D721Med (cell line): ENCODE measurements at places on chromosomes 6 and 20.
A peak's percentile ranks its signal among the peaks of the same experiment; 100 is the strongest.

DNA sequence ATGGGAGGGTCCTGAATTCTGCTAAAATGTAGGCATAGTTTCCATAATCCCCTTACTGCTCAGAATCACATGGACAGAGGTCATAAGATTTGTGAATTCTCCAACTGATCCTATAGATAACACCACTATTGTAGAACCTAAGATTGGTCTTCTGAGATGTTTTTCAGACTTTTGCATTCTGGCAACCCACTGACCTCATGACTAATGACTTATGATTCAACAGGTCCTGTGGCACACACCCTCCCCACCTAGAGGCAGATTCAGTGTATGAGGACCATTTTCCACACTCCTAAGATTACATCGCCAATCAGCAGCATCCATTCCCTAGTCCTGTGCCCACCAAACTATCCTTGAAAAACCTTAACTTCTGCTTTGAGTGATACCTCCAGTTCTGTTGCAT, 207.2 kb downstream of the BTBD9 start:
- no peak for DNase-seq

DNA sequence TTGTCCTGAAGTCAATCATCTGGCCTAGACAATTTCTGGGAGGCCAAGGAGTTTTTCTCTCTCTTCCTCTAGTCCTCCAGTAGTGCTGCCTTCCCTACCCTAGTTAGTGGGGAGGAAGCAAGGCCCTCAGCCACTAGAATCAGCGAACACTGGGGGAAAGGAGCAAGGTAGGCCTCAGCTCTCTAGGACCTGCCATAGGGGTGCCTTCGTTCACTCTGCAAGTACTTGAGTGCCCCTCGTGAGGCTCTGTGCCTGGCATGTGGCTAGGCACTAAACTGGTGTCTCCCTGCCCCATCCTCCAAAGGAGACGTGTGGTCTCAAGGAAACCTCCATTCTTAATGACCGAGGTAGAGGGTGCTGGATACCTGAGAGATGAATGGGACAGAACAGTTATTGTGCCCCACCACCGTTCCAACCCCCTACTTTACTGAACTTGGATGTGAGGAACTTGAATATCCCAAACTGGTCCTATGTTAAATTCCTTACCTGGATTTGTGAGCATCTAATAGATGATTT, 1.1 kb downstream of the DEF6 start:
- DNase-seq: no peak

GRCh38 chr20:56995635-56996075, 270.8 kb downstream of the BMP7 start:
- no peak for DNase-seq

DNA sequence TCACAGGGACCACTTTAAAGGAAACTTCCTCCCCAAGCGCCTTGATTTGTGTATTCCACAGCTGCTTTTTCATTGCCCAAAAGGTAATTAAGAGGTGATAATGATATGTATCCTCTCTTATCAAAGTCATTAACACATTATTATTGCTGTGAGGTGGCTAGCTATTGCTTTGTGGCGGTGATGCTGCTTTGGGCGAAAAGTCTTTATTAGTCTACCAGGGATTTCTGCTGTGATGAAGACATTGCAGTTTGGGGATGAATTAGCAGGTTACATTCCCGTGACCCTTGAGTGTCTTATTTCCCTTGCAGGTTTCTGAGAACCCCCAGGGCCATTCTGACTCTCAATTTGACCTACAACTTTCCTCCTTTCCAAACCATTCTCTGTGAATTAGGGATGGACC, 143.4 kb upstream of the SOX4 start:
- DNase-seq: no peak

DNA sequence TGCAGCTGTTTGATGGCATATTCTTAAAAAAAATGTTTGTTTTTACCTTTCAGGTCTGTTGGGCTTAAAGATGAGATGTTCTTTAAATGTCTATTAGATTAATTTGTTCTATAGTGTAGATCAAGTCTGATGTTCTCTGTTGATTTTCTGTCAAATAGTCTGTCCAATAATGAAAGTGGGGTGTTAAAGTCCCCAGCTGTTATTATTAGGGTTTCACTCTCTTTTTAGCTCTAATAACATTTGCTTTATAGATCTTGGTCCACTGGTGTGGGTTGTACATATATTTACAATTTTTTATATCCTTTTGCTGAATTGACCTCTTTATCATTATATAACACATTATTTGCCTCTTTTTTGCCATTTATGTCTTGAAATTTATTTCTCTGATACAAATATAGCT, 11.0 kb upstream of the ZNF337 start:
- no peak for DNase-seq

GRCh38 chr20:46031701-46032254, 2.8 kb downstream of the SLC12A5 start:
- DNase-seq: peak; percentile 80

DNA sequence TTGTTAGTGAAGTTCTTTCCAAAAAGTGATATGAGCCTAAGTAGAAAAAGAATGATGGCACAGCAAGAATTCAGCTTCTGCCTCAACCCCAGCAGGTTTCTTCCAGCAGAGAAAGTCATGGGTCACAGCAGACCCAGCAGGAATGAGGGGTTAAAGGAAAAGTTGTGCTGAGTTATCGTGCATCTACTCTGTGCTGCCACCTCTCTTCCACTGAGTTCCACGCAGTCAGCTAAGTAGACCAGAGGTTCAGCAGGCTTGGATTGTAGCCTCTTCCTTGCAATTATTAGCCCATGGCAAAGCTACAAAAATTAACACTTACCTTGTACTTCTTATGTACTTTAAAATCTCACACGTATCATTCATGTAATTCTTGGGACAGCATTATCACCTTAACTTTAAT, 510.8 kb downstream of the PTPRT start:
- no peak for DNase-seq

DNA sequence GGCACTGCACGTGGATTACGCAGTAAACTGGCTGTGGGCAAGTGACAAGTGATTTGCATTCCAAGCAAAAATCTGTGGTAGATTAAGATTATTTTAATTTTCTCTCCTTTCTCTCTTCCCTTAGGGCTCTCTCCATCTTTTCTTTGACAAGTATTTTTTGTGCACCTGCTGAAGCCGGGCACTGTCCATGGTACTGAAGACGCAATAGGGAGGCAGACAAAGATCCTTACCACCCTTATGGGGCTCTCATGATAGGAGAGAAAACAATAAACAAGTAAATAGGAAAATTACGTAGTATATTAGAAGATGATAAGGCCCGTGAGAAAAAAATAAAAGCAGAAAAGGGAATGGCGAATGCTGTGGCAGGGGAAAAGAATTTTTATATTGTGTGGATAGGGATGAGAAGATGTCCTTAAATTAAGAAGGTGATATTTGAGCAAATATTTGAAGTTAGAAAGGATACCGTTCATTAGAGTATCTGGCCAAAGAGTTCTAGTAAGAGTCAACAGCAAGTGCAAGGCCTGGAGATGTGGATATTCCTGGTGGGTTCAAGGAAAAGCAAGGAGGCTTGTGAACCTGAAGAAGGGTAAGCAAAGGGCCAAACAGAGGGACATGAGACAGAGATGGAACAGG, 146.0 kb downstream of the LAMP5 start:
- DNase-seq: no peak

DNA sequence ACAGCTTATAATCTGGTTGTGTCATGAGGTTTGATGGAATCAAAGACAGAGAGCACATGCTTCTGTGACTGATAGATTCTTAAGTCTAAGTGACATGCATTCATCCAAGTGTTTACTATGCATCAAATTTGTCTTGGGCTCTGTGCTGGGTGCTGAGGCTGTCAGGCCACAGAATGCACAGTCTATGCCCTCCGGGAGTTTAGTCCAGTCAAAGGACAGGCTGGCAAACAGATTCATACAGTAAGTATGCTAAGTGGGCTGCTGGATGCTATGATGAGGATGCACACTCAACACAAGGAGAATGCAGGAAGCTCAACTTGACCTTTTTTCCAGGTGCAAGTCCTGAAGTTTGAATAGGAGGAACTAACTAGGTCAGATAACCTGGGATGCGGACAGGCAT, 146.7 kb downstream of the UST start:
- DNase-seq: no peak

GRCh38 chr6:26126394-26127235, 39.4 kb downstream of the HFE start:
- DNase-seq: no peak

GRCh38 chr6:117306227-117306790, 41.0 kb downstream of the VGLL2 start:
- no peak for DNase-seq

DNA sequence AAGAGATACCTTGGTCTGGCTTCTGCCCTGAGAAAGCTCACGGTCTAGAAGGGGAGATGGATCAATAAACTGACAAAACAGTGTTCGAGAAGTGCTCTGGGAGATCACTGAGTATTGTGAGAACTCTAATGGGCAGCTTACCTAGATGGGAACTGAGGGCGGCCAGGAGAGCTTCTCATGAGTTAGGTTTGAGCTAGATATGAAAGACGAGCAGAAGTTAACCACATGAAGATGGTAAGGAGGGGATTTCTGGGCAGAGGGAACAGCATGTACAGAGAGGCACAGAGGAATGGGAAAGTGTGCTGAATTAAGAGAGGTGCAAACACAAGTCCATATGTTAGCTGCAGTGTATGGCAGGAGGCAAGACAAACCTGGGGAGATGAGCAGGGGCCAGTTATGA, 11.9 kb downstream of the ZFAND3 start:
- no peak for DNase-seq

DNA sequence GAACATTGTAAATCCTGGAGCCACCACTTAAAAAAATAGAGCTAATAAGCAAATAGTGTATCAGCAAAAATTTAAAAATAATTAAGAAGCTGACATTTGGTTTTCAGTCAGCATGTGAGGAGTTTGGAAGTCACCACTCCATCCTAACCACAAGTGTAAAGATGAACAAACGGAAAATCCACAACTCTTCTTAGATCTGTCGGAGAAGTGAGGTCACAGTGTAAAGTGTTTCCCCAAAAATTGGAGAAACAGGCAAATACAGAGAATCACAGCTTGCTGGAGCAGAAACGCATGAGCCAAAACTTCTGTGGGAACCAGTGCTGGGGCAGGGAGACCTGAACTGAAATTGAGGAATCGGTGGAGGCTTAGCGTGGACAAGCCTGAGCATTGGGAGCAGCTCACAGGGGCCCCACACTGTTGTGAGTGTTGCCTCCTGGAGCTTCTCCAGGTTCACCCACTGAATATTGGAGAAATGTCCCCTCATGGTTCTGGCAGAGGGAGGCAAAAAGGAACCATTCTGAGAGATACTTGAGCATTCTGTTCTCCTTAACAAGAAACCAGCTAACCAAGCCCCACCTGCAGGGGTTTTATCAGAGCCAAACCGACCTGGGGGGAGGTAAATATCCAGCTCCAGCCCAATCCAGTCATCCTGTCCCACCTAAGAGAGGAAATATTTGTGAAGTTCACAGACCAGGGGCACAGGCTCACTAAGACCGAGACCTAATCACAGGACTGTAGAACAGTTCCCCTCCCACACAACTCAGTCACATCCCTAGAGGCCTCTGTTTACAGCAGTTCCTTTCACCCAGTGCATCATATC, 192.0 kb downstream of the ERMARD start:
- DNase-seq: no peak

GRCh38 chr6:63014290-63014689, 197.0 kb upstream of the FKBP1C start:
- no peak for DNase-seq

- no peak for DNase-seq
These were observed 54.8 kb upstream of the BCLAF1 start for GRCh38 chr6:136344420-136344819.

DNA sequence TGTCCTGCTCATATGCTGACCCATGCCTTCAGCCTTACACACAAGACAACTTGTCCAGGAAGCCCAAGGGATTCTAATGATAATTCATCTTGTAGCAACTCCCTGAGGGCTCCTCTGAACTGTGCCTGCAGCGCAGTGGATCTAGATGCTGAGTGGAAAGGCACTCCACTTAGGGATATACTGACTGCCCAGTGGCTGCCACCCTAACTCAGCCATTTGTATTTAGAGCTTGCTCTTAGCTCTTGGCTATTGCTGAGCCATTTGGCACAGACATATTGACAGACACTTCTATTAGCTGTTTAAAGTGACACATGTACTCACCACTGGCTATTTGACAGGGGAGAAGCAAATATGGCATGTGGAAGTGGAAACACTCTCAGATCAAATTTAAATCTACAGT, 278.3 kb upstream of the SGK1 start:
- no peak for DNase-seq

DNA sequence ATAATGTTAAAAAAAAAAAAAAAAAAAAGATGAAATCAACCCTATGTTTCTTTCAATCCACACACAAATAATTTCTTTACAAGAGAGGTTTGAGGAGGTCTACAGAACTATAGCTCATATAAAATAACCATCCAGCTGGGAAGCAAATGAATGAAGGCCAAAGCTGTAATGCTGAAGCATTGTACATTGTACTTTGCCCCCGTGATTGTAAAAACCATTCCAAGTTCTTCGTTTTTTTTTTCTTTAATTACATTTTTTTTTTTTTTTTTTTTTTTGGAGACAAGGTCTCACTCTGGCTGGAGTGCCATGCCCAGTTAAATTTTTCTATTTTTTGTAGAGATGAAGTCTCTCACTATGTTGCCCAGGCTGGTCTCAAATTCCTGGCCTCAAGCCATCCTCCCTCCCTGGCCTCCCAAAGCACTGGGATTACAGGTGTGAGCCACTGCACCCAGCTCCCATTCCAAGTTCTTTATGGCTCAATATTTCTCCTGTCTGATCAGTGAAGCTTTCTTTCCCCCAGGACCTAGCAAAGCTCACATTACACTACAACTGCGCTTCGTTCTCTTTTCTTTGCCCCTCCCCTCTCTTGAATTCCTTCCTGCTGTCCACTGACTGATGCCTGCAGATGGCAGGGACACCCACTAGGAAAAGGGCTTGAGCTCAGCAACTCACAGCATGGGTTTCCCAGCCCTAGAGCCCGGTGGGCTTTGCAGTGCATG, 53.0 kb upstream of the NOP56 start:
- DNase-seq: no peak

DNA sequence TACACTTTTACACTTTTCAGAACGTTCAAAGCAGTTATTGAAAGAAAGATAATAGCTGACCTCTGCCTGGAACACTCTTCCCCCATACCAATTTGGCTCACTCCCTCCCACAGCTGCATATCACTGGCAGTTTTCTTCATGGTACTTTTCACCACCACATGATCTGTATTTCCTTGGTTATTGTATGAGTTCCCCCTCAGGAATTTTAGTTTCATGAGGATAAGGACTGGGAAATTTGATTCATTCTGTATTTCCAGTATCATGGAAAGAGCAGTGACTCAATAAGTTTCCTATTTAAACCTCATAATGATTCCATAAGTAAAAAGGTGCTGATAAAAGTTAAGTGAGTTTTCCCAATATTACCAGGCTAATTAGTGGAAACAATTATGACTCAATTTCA, 16.0 kb downstream of the HTR1B start:
- no peak for DNase-seq

GRCh38 chr20:4427940-4428586, 293.6 kb upstream of the PRND start:
- no peak for DNase-seq
